ENCODE measurements at places on chromosomes 7 and 10. TPM values are rescaled to one million over a fixed set of nuclear protein-coding genes. Genes with fewer than 3 reads are reported as not detected.

The OR2A12 gene
- not detected for total RNA-seq

The ASAH2 gene
- total RNA-seq = 4.6 TPM

The GRM3 gene
- total RNA-seq = not detected

The NCF1 gene
- total RNA-seq = not detected

The ZNF804B gene
- not detected for total RNA-seq

The TUBB8 gene
- not detected for total RNA-seq

The GPR85 gene
- not detected for total RNA-seq

The FAM25G gene
- total RNA-seq = not detected

The GIMAP7 gene
- not detected for total RNA-seq

The RBM20 gene
- 0.13 TPM for total RNA-seq

The CLDN4 gene
- 1,331 TPM for total RNA-seq

The PRLHR gene
- total RNA-seq = not detected

The CPSF4 gene
- total RNA-seq = 112 TPM

The FFAR4 gene
- 88.1 TPM for total RNA-seq

The SLC26A5 gene
- total RNA-seq = not detected

The SH2D4B gene
- total RNA-seq = not detected

The POT1 gene
- 7.5 TPM for total RNA-seq

The BMPR1A gene
- 11.2 TPM for total RNA-seq

The CFAP58 gene
- total RNA-seq = 0.03 TPM

The CUBN gene
- not detected for total RNA-seq

The OAT gene
- total RNA-seq = 28.9 TPM

The SMO gene
- total RNA-seq = not detected

The NEUROD6 gene
- not detected for total RNA-seq

The MNX1 gene
- total RNA-seq = 21.9 TPM

The GRM8 gene
- total RNA-seq = not detected

The EPDR1 gene
- not detected for total RNA-seq

The PRKCQ gene
- 0.03 TPM for total RNA-seq

The PSMC2 gene
- 171 TPM for total RNA-seq

The GJD4 gene
- total RNA-seq = not detected

The TAF3 gene
- total RNA-seq = 2.5 TPM

The H2BK1 gene
- total RNA-seq = not detected

The LZTS2 gene
- total RNA-seq = 172 TPM

The SLC18A3 gene
- not detected for total RNA-seq

The TMEM236 gene
- total RNA-seq = not detected

The CYREN gene
- 70.3 TPM for total RNA-seq

The PRSS1 gene
- total RNA-seq = 3.3 TPM

The HYAL4 gene
- 0.79 TPM for total RNA-seq

The SUGCT gene
- total RNA-seq = not detected

The NT5C3A gene
- total RNA-seq = 35.6 TPM

The CARD11 gene
- not detected for total RNA-seq

The PYROXD2 gene
- total RNA-seq = 10.8 TPM

The CCDC6 gene
- 15.7 TPM for total RNA-seq

The SSC4D gene
- 2.2 TPM for total RNA-seq

The TMEM184A gene
- 47.2 TPM for total RNA-seq

The SAMD9L gene
- total RNA-seq = 0.37 TPM

The CRHR2 gene
- not detected for total RNA-seq

The SMNDC1 gene
- total RNA-seq = 3.3 TPM

The FEZF1 gene
- not detected for total RNA-seq

The MMP21 gene
- total RNA-seq = not detected

The LLCFC1 gene
- total RNA-seq = not detected

The FGFBP3 gene
- 0.92 TPM for total RNA-seq

The CCDC172 gene
- not detected for total RNA-seq

The PDE6C gene
- not detected for total RNA-seq

The CHCHD3 gene
- 151 TPM for total RNA-seq

The R3HCC1L gene
- 5.7 TPM for total RNA-seq

The CTTNBP2 gene
- total RNA-seq = 1.0 TPM

Measured in HT-29 (cell line).